GM13977 (cell line): ENCODE measurements at places on chromosomes 3 and 15.

GRCh38 chr3:43335799-43336198 is 49.5 kb downstream of the SNRK start:
- no peak for DNase-seq

DNA sequence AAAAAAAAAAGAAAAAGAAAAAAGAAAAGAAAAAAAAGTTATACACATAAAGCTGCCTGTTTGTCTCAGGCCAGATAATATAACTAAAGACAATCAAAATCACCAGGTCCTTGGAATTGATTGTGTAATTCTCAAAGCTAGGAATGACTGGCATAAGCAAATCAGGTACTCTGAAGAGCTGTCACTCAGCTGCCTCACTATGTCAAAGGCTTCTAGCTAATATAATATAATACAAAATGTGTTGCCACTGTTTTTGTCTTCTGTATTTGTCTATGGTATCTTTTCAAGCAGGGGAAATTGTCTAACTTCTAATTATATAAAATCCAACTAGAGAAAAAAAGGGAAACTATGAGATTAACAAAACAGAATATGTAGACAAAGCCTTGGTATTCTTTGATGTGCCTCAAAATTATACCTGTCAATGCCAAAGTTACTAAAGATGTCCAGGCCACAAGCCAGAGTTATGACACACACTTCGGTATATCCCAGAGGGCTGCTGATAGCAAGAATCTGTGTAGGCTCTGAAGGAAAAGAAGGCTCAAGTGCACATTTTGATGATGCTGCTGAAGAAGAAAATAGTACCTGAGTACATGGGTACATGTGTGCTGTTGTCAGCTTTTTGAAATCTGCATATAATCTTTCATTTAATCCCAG is 37.0 kb upstream of the NR2E3 start:
- DNase-seq = no peak

GRCh38 chr3:24192469-24193056 is 247.5 kb downstream of the NR1D2 start:
- no peak for DNase-seq

- no peak for DNase-seq
Observed at GRCh38 chr3:53974324-53974723, 82.7 kb upstream of the SELENOK start.

DNA sequence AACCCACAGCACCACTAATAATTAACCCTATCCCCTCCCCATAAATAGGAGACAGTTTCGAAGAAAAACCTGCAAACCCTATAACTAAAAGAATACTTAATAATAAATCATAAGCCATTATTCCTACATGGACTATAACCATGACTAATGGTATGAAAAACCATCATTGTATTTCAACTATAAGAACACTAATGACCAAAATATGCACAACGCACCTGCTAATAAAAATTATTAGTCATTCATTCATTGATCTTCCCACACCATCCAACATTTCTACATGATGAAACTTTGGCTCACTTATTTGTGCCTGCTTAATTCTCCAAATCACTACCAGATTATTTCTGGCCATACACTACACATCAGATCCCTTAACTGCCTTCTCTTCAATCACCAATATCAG is 16.6 kb downstream of the AQP9 start:
- DNase-seq = no peak

DNA sequence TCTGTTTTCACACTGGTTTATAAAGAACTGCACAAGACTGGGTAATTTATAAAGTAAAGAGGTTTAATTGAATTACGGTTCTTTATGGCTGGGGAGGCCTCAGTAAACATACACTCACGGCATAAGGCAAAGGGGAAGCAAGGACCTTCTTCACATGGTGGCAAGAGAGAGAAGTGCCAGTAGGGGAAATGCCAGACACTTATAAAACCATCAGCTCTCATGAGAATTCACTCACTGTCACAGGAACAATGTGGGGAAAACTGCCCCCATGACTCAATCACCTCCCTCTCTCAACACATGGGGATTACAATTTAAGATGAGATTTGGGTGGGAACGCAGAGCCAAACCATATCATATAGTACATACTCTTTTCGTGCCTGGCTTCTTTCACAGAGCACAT is 42.4 kb downstream of the MAP2K1 start:
- DNase-seq = no peak

GRCh38 chr3:25262322-25262721 is 165.7 kb upstream of the RARB start:
- DNase-seq = no peak

DNA sequence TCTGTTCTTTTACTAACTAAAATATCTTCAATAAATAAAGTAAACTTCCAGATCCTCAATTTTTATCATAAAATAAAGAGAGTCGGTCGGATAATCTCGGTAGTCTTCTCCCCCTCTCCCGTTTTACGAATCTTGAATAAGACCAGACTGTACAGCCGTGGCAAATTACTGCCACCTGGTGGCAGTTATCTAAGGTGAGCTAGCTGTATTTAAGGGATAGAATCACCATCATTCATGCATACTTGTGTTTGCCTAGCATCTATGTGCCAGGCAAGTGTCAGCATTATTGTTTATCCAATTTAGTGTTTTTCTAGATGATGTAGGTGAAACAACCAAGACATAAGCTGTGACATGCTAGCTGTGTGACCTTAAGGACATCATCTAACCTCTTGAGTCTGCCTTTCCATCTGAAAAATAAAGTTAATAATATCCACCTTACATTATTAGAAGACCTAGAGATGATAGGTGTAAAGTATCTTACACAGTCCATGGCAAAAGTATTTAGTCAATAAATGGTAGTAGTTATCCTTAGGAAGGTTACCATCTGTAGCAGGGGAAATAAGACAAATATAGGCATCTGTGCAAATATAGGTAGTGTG is 21.3 kb downstream of the DUT start:
- DNase-seq = peak; percentile 49

GRCh38 chr15:78018946-78019644 is 58.4 kb downstream of the TBC1D2B start:
- peak; percentile 55 for DNase-seq

- no peak for DNase-seq
Observed at GRCh38 chr3:18113417-18113816, 311.7 kb downstream of the SATB1 start.

DNA sequence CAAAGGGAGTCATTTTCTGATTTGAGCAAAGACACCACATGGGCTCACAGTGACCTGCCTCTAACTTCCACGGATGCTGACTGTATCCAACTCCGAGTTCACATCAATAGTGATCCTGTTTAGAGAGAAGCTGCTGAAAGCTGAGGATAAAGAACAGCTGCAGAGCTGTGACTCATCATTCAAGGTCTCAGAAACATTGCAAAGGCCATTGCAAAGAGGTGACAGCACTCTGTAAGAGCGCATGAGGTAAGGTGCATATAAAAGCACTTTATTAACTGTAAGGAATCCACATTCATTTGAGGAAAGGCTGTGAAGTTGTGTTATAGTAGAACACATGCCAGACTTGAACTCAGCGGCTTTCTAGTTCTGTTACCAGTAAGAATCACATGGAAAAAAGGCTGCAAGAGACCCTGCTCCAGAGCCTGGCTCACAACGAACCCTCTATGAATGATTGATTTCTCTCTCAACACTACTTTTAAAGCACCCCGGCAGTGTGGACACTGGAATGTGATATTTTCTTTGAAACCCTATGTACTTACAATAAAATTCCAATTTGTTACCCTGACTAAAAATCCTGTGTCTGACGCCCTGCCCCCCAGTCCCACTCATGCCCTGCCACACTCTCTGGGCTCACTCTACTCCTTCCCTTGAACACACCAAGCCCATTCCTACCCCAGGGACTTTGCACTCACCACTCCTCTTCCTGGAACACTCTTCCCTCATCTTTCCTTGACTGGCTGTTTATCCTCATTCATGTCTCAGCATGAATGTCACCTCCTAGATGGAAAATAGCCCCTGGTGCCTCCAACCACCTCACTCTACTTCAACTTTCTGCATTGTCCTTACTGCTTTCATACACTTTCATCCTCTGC is 111.2 kb downstream of the LSM3 start:
- no peak for DNase-seq

GRCh38 chr3:20022954-20023622 is 11.0 kb upstream of the PP2D1 start:
- DNase-seq = no peak

- no peak for DNase-seq
Observed at GRCh38 chr15:35842631-35843030, 296.7 kb upstream of the DPH6 start.

DNA sequence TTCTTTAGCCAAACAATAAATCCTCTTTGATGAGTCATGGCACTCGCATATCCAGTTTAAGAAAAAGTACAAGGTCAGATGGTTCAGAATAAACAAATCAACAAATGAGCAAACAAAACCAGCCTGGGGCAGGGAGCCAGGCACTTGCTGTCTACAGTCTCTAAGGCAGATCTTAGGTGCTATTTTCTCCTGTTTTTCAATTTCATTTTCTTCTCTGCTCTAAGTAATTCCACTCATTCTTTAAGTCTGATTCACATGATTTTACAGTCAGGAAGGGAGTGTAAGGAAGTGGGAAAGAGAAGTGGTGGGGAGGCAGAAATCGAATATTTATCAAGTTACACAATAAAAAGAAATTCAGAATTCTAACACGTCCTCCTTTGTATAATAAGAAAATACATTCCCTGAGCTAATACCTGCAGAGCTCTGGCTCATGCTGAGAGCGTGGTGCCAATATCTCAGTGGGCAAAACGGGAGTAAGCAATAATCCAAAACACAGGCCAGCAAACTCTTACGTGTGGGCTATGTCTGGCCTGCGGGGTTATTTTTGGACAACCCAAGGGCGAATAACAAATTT is 298.6 kb downstream of the ADAMTS17 start:
- DNase-seq = no peak

- no peak for DNase-seq
Observed at GRCh38 chr15:64092864-64093626, 593 bp downstream of the CIAO2A start.

- peak; percentile 13 for DNase-seq
Observed at GRCh38 chr15:36886701-36887100, 213.6 kb downstream of the MEIS2 start.

- no peak for DNase-seq
Observed at GRCh38 chr15:61307474-61307873, 78.4 kb upstream of the RORA start.

GRCh38 chr15:74954515-74954914 is 2.1 kb downstream of the RPP25 start:
- no peak for DNase-seq

- no peak for DNase-seq
Observed at GRCh38 chr3:48088056-48088748, 72.0 kb upstream of the MAP4 start.

GRCh38 chr3:182045736-182046135 is 334.0 kb downstream of the SOX2 start:
- DNase-seq = no peak

- DNase-seq = peak; percentile 34
Observed at GRCh38 chr15:63752075-63752684, 81.6 kb downstream of the HERC1 start.

GRCh38 chr15:43492266-43492665 is 690 bp downstream of the TP53BP1 start:
- DNase-seq = no peak

- DNase-seq = no peak
Observed at GRCh38 chr3:20810555-20810954, 624.5 kb upstream of the SGO1 start.

GRCh38 chr15:66745530-66746230 is 43.6 kb downstream of the SMAD6 start:
- no peak for DNase-seq

GRCh38 chr3:193812791-193813500 is 219.9 kb downstream of the OPA1 start:
- DNase-seq = no peak

GRCh38 chr15:79872358-79873017 is 24.3 kb downstream of the MTHFS start:
- no peak for DNase-seq

DNA sequence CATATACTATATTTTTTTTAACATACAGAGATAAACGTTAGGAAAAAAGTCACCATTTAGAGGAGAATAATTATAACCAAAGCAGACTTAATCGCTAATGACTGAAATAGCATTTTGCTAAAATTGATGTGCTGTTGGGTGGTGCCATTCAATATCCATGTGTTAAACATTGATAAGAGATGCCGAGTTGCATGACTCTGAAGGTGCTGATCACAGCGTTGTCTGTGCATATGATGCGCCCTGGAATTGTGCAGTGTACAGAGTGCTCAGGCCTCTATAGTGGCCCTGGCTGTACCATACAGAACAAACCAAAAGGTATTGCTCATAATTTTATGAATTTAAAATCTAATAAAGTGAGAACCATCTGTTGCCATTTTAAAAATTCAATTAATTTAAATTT is 168.3 kb downstream of the MEIS2 start:
- no peak for DNase-seq

- no peak for DNase-seq
Observed at GRCh38 chr3:110021659-110022058, 684.3 kb upstream of the DPPA4 start.

- DNase-seq = peak; percentile 30
Observed at GRCh38 chr15:45399381-45400212, 21.3 kb upstream of the GATM start.

GRCh38 chr3:183533412-183534132 is 21.9 kb downstream of the KLHL6 start:
- DNase-seq = peak; percentile 48

- peak; percentile 80 for DNase-seq
Observed at GRCh38 chr3:141370065-141370533, 1.8 kb downstream of the ZBTB38 start.
